ENCODE measurements at places on chromosomes 1 and 21.

DNA sequence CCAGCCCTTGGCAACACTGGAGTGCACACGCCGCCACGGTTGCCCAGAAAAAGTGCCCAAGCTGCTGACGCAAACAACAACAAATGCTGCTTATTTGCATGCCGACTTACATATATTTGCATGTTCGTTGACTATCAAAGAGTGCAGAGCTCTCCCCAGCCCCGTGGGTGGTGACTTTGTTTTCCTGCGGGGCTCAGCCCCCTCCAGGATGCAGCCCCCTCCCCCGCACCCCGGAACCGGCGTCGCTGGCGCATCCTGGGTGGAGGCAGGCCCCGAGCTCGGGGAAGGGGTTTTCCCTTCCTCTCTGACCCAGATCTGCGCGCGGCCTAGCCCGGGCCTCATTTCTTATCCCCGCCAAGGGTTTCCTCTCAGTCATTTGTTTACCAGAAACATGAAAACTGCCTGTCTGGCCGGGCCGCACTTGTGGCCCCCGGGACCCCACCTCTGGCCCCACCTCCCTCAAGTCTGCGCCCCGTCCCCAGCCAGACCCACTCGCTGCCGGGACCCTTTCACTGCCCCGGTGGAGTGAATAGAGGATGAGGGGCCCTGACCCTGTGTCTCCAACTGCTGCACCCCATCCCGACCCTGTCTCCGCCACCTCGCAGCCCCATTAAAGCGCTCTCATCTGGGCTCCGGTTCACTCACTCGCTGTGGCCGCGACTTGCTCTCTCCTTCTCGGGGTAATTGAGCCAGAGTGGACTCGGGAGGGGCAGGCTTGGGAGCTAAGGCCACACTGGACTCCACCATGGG is 5.5 kb downstream of the TNFRSF25 start:
- DNase-seq = no peak

DNA sequence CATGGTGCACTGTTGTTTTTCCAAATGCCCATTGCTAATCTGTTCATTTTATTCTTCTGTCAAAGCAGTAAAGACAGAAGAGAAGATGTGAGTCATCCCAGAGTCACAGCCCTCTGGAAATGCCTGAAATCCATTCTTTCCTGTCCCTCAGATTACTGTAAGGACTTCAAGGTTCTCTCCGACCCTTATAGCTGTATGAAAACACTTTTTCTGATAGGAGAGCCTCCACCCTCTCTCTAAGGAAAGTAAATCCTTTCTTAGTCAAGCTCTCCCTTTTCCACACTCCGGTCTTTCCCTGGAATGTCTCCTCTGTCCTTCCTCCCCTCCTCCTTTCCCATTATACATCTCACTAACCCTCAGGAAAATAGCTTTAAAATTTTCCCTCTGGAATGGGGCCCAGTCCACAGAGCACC is 3.5 kb upstream of the PRDX6 start:
- no peak for DNase-seq

DNA sequence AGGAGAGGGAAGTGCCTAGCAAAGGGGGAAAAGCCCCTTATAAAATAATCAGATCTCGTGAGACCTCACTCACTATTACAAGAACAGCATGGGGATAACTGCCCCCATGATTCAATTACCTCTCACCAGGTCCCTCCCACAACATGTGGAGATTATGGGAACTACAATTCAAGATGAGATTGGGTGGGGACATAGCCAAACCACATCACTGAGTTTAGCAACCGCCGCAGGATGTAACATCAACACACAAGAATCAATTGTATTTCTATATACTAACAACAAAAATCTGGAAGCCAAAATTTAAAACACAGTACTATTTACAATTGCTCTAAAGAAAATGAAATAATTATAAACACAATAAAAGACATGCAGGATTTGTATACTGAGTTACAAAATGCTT is 21.9 kb downstream of the DIRAS3 start:
- DNase-seq = no peak

- no peak for DNase-seq
Measured at GRCh38 chr1:196148367-196148970, 459.8 kb downstream of the KCNT2 start.
